Right cardiac atrium (tissue), 5 donors: ENCODE measurements at places on chromosomes 12 and 14. TPM values are rescaled to one million over a fixed set of nuclear protein-coding genes. Genes with fewer than 3 reads are reported as not detected.
A peak's percentile ranks its signal among the peaks of the same experiment; 100 is the strongest.

DNA sequence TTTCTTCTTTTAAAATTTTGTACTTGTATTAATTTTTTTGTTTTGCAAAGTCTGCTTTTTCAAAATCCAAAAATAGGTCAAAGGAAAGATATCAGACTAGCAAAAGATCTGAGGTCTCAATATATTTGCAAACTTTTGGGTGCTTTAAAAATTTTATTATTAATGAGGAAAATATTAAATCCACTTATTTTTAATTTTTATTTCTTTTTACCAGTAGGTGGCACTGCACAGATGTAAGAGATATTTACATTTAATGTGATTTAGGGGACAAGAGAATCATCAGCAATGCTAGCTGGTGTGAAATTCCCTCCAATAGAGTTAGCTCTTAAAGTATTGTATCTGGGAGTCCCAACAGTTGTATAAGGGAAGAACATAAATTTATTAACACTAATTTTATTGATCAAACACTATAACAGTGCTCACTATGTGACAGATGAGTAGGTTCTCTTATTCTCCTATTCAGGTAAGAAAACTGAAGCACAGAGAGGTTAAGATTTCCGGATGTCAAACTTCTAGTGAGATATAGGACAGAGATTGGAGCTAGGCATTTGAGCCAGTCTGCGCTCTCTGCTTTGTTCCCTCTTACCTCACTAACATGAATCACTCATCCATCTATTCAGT is 30.5 kb downstream of the ALX1 start:
- DNase-seq, result no peak

DNA sequence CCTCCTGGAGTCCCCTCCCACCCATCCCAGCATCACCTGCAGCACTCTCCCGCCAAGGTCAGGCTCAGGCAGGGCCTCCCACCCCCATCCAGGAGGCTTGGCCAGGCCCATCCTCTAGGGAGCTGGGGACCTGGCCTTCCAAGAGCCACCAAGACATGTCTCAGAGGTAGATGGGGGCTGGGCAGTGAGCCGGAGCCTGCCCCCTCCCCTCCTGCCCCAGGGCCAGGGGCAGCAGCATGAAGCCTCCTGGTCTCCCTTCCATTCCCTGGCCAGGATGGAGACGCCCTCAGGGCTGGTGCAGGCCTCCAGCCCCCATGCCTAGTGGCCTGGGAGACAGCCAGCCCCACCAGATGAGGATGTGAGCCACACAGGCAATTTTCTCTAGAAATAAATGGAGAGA is 69.3 kb upstream of the C14orf180 start:
- DNase-seq, result no peak

GRCh38 chr14:30706704-30707103 is 84.6 kb downstream of the SCFD1 start:
- no peak for DNase-seq

DNA sequence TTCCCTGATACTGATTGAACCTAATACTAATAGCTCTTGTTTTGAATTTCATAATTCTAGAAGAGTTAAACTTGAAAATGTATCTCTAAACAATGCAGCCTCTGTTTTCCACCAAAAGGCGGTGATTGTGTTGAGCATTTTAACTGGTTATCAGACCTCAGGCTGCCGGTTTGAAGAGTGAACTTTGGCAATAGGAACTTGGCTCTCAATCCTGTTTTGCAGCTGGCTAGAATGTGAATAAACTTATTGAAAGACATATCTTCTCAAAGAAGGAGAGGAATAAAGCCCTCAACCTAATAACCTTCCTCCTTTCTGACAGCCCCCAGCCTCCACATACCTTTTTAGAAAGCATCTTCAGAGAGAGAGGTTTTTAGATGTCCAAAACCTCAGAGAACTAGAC is 105.4 kb downstream of the SRGAP1 start:
- DNase-seq, result no peak

Gene SYCP3
- not detected for total RNA-seq

GRCh38 chr14:103385929-103386712 is 906 bp downstream of the MARK3 start:
- DNase-seq, result peak; percentile 74

Gene OVCH1
- 0.20 TPM for total RNA-seq

DNA sequence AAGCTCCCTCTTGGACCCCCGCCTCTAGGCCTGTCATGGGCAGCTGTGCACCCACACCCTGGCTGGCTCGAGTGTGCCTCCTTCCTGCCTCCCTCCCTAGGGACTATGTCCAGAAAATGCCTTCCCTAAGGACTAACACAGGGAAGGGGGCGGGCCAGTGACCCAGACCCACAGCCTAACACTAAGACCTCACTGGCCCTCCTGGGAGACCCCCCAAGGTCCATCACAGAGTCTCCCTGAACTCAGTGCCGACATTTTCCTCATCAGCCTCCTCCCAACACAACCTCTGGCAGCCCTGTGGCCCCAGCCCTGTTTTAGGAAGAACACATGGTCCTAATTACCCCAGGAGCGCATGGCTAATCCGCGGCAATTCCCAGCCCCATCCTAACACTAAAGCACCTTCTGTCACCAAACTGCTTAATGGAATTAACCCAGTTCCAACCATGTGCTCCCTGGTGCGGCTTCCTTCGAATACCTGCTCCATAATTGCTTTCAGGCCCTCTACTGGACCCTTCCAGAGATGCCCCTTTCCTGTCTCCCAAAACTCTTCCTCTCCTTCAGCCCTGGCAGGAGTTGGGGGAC is 5.6 kb downstream of the MSI1 start:
- no peak for DNase-seq

DNA sequence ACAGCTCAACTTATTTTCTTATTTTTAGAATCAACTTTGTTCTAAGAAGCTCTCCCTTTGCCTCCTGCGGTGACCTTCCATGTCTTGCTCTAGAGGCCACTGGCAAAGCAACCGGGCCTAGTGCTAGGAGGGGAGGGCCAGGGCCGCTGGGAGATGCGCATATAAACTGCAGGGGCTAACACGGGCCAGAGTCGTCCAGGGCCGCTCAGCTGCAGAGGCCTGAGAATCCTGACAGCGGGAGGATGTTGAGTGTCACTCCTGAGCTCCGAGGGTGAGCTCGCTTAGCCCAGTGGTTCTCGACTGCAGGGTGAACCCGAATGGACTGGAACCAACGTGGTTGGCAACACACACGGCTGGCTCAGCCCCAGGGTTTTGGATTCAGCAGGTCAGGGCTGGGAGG is 6.5 kb upstream of the PIWIL1 start:
- DNase-seq, result no peak

DNA sequence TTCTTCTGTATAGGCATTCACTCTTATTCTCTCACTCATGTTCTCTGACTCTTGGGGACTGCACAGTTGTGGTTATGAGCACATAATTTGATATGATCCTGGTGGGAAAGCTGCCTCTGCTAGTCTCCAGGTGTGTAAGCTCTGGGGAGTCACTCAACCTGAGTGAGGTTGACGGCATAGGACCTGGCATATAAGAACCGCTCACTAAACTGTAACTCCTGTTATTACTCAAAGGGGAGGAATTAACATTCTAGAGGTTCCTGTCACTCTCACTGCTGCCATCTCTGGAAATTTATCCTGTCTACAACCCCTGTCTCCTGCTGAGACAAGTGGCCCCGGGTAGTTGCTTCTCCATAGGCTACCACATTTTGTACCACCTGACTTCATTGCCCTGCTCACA is 14.0 kb downstream of the SRSF5 start:
- no peak for DNase-seq

GRCh38 chr14:61752626-61753025 is 9.6 kb upstream of the SNAPC1 start:
- DNase-seq, result no peak

Gene KERA
- not detected for total RNA-seq

- DNase-seq, result no peak
Observed at GRCh38 chr12:19432309-19433170, 6.8 kb upstream of the AEBP2 start.

GRCh38 chr14:34088914-34089313 is 138.0 kb upstream of the EGLN3 start:
- DNase-seq, result no peak

- DNase-seq, result no peak
Observed at GRCh38 chr14:98864211-98864610, 407.8 kb downstream of the BCL11B start.

DNA sequence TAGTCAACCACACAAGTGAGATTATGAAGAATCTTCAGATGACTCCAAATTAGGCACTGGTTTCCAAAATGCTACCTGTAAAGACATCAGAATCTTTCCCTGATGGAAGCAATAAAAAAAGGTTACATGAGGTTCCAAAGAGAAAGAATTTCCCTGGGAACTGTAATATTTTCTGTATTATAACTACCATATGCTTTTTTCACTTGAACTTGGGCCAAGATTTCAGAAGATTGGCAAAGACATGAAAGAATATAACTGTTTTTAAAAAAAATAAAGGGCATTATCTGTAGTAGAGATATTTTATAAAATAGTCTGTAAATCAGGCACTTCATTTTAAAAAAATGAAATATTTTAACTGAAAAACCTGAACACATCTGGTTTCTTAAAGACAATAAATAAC is 12.9 kb downstream of the HECTD1 start:
- no peak for DNase-seq

Gene TOX4
- 82.2 TPM for total RNA-seq

DNA sequence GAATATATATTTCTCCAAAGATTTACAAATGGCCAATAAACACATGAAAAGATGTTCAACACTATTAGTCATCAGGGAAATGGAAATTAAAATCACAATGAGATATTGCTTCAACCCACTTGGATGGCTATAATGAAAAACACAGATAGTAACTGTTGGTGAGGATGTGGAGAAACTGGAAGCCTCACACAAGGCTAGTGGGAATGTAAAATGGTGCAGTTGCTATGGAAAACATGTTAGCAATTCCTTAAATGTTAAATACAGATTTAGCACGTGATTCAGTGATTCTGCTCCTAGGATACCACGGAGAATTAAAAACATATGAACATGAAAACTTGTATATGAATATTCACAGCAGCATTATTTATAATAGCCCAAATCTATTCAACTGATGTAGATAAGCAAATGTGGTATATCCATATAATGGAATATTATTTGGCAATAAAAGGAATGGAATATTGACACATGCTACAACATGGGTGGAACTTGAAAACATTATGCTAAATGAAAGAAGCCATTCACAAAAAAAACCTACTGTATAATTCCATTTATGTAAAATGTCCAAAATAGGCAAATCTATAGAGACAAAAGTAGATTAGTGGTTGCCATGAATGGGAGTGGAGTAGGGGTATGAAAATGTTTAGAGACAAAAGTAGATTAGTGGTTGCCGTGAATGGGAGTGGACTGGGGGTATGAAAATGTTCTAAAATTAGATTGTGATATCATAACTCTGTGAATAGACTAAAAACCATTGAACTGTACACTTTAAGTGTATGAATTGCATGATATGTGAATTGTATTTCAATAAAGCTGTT is 227.1 kb upstream of the DDHD1 start:
- DNase-seq, result no peak

- DNase-seq, result peak; percentile 75
Observed at GRCh38 chr12:69900720-69901131, 75.7 kb downstream of the MYRFL start.

DNA sequence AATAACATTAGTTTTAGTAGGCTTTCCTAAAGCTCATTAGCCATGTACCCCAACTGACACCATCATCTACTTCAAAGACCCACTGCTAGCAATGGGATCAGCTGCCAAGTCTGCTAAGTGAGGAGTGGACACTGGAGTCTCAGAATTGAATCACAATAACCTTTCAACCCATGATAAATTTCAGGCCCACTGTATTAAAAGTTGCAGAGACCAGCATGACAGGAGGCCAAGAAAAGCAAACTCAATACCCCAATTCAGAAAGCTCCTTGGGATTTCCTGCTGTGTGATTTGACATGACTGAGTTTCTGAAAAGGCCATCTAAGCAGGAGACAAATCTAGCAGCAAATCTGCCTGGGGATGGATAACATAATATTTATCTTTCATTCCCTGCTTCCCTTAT is 320.7 kb downstream of the NELL2 start:
- DNase-seq, result no peak

- DNase-seq, result no peak
Observed at GRCh38 chr14:24900269-24901100, 149.5 kb downstream of the STXBP6 start.

DNA sequence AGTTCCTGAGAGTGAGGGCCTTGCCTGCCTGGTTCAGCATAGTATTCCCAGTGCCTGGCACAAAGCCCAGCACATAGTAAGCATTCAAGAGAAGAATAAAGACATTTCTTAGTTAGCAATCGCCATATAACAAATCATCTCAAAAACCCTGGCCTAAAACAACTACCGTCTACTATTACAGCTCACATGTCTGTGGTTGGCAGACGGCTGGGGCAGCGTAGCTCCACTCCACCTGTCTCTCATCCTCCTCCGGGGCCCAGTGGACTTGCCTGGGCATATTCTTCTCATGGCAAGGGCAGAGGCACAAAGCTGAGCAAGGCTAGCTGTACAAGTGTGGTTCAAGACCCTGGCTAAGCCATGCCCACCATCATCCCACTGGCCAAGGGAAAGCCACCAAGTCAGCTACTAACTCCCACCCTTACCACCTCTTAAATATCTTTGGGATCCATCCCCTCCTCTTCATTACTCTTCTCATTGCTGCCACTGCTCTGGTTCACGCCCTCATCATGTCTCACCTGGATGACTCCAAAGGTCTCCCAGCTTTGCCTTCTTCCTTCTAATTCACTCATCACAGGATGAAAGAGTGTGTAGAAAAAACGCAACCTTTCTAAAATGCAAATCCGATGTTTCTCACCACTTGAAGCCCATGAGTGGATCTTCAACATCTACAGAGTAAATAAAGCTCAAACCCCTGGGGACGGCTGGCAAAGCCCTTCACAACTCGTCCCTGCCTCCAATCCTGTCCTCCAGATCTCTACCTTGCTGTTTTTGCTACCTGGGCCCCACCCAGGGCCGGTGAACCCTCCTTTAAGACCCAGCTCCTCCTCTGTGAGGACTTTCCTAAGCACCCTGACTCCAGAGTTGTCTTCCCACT is 10.4 kb downstream of the TMEM229B start:
- DNase-seq, result no peak

DNA sequence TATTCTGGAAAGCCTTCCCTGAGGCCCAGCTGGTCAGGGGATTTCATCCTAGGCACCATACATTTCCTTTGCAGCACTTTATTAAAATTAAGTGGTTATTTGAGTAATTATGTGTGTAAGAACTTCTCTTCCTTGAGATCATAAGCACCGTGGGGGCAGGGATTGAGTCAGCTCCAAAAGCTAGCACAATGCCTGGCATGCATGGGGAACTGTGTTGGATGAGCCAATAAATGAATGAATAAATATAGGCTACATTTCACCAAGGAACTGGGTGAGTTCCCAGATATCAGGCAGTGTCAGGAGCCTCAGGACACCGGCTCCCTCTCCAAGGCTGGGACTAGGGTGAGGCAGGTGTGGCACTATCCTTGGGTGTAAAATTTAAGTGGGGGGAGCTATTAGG is 82.8 kb upstream of the FBXO21 start:
- DNase-seq, result no peak
